Neural crest cell (in vitro differentiated cells): ENCODE measurements at places on chromosomes 2 and 18.

GRCh38 chr2:224971214-224971613 is 71.1 kb downstream of the DOCK10 start:
- DNase-seq: no peak

DNA sequence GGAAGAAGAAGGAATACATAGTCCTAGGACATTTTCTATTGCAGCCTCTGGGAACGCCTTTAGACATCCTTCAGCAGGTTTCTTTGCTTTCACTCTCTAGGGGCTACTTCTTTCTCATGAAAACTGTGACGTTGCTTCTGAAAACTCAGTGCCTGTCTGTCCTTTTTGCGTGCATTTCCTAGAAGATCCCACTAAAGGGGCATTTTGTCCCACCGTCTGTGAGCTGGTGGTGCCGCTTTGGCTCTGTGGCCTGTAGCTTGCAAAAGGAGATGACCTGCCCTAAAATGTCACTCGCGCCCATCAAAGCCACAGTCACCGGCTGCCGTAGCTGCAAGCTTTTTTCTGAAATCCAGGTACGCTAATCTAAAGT is 579 bp downstream of the STAT4 start:
- no peak for DNase-seq

- DNase-seq: no peak
These were observed 228.3 kb upstream of the FOSL2 start for GRCh38 chr2:28164280-28164801.

DNA sequence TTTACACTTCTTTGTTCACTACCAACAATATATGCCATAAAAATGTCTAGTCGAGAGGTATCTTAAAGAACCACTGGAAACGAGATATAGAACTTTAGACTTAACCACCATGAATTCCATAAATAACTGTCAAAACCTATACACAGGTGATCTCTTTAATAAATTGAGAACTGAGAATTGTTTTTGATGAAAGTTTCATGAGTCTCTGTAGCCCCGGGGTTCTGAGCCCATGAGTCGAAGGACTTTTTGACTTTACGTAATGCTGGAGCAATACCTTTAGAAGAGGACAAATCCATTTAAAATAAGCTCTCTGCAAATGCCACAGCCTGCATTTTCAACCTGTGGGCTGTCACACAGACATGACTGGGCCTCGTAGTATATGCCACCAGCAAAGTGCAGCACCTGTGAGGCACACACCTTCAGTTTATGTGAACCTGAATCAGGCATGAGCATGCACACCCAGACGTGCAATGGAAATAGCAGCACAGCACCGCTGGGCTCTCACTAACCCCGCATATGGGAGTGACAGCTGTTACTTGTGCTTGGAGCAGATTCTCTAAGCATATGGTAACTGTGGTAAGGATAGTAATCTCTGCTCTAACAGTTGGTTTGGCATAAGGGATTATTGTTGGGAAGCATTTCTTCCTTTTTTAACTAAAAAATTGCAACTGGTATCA is 383.2 kb downstream of the SOCS6 start:
- DNase-seq: no peak

- DNase-seq: no peak
These were observed 130.7 kb downstream of the ANKRD44 start for GRCh38 chr2:197179744-197180498.

GRCh38 chr2:76749858-76750257 is 772.3 kb downstream of the LRRTM4 start:
- no peak for DNase-seq

DNA sequence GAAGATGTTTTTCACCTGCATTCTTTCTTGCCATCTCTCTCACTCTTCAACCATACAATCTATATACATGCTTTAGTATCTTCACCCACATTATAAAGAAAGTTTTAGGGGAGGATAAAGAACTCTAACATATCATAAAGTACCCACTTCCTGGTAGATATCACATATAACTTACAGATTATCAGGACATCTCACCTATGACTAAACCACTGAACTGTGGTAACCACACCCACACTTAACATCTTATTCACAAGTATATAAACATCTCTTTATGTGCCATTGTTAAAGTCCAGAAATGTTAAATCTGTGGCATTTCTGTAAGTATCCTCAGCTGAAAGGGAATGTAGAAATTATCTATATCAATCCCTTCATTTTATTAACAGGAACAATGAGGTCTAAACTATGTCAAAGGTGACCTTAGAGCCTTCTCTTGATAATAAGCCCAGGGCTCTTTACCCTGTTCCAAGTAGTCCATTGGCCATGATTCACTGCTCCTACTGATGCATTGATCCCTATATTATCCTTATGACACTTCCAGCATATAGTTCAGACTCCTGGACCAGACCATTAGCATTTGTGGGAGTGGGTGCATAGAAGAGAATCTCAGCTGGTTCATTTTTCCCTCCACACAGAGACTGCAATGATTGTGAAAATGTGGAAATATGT is 182.4 kb downstream of the SUCLG1 start:
- no peak for DNase-seq
